Fibroblast of villous mesenchyme (primary cell): ENCODE measurements at places on chromosomes 1 and 21. TPM values are rescaled to one million over a fixed set of nuclear protein-coding genes. Genes with fewer than 3 reads are reported as not detected.

FABP3 gene
- 54.8 and 89.9 TPM in 2 replicates for total RNA-seq

IL19 gene
- 0.97 and 1.7 TPM in 2 replicates for total RNA-seq

DNA sequence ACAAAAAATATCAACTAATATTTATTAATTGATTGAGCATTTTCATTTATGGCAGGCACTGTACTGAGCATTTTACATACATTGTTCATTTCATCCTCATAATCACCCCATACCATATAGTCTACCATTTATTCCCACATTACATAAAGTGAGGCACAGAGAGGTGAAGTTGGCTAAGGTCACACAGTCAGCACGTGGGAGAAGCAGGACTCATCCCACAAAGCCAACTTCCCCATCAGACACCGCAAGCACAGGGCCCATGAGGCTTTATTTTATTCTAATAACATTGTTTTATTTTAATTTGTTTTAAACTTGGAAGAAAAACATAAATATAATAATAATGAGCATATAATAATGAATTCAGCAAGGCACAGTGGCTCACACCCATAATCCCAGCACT is 43.1 kb upstream of the CAPZB start:
- DNase-seq: no peak

DNA sequence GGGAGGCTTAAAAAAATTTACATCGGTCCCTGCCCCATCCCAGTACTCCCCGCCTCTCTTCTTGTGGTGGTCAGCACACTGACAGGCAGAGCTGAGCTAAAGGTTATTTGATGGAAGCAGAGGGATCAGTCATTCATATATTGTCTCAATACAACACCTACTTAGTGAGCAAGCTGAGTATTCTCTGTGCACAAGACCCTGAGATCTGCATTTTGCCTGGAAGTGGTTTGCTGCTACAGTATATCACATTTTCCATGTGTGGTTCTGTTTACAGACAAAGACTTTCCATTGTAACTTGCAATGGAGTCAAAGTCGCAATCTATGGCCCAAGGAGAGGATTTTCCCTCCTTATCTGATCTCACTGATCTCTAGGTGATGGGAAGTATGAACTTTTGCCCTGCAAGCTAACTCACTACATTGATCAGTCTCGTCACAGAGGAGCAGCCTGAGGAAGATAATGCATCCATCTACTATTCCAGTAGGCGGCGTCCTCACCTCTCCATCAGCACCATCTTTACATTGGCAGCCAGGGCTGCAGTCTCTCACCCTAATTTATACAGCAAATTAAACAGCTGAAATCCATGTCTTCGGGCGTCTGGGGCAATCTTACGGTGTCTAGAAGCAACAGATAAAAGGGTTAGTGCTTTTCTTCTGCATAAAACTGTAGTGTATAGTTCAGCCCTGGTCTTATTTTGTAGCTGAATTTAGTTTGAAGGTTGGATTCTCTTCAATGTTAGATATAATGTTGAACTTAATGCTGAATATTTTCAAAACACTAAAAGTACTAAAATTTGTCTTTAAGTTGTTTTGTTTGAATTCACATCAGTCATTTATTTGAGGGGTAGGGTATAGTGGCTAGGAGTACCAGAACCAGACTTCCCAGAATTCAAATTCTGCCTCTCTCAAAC is 3.2 kb upstream of the TRAF5 start:
- peak; percentile 61 for DNase-seq

GRCh38 chr1:45394342-45394741 is 54.1 kb upstream of the MUTYH start:
- DNase-seq: no peak

DNA sequence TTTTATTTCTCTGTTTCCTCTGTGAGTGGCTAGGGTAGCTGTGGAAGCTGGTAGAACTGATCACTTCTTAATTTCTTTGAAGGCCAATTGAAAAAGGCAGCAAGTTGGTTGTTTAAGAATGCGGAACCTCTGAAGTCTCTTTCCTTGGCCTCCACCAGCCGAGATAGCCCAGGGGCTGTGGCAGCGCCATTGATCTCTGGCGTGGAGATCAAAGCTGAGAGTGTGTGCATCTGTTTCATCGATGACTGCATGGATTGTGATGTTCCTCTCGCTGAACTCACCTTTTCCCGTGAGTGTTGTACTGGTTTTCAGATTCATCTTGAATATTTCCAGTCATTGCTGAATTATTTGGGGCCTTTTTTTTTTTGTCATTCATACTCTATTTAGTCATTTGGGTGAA is 97.7 kb downstream of the VPS13D start:
- DNase-seq: no peak

GRCh38 chr1:235277709-235278108 is 50.3 kb downstream of the ARID4B start:
- no peak for DNase-seq

DNA sequence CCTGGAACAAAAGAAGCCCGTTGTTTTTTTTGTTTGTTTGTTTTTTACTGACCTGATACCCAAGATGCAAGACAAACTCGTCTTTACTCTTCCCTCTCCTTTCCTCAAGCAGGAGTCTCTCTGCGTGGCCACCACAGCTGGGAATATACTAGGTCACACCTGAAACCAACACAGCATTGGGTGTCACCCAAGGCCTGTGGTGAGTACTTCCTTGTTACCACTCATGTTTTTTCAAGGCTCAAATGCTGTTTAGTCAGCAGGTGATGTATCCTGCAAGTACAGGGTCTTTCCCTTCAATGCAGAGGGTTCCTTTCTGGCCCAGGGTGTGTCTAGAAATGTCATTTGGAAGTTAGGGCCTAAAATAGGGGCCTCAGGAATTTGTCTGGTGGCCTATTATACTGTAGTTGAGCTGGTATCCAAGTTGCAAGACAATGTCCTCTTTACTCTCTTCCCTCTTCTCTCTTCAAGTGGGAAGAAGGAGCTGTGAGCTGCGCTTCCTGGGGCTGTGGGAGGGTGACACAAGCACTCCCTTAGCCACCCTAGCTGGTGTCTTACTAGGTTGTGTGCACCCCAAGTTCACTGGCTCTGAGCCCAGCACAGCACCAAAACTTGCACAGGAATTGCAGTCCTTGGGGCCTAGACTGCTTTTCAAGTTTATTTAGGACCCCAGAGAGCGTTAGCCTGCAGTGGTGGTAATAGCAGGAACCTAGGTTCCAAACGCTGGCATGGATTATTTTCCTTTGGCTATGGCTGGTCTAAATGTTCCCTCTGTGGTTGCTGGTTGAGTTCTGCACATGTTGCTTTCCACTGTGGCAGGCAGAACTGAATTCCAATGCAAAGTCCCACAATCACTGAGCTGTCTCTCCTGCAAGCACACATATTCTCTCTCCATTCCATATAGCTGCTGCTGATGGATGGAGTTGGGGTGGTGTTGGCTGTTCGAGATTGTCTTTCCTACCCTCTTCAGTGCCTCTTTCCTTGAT is 91.4 kb upstream of the LYPLAL1 start:
- DNase-seq: no peak

DNA sequence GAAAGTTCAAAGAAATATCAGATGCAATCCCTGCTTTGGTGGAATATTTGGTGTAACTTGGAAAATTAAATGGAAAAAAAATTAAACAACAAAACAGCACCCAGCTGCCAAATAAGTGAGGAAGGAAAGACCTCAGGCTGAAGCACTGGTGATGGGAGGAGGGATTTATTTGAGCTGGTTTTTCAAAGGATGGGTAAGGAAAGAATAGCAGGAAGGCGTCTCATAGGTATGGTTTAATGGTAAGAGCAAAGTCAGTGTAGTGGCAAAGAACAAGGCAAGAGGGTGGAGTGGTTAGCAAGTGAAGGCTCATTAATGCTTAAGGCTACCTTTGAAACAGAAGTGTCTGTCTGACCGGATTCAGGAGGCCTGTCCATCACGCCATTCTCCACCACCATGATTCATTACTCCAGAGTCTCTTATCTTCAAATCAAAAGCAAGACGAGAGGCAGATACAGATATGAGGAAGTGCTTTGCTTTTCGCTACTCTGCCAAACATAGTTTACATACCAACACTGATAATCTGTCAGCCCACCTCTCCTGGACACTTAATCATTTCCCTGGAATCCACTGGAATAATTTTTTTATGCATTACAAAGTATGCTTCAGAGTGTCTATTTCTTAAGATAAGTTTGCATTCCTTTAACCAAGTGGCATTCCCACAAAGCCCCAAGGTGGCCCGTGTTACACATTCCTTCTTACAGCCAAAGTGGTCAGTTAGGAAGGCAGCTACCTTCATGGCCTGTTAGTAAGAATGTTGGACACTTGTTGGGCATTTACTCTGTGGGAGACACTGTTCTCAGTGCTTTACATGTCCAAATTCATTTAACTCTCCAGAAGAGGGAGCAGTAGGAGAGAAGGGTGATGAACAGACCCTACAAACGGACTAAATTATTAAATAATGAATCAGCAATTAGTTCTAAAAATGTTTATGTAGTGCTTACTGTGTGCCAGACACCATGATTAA is 146.6 kb downstream of the ROR1 start:
- peak; percentile 85 for DNase-seq

DNA sequence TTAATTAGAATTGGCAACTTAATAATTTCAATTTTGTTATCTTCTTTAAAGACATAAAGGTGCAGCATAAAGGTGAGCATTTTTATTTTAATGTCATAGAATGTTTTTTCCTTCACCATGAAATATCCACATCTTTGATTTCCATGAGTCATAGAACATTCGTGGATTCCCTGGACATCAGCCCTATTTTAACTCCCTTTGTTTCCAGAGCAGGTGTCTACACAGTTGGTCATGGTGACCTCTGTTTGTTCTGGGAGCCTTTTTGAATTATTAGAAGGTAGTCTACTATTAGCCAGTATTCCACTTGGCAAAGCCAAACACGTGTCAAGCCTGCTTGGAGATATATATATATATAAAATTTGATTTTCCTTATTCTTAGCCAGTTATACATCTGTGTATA is 572.9 kb downstream of the LTN1 start:
- DNase-seq: no peak

- DNase-seq: no peak
Observed at GRCh38 chr1:60908159-60908558, 174.2 kb upstream of the NFIA start.
